ENCODE measurements at places on chromosomes 12 and 14.

GRCh38 chr14:77859934-77860570 is 60.1 kb downstream of the ADCK1 start:
- DNase-seq = no peak

- no peak for DNase-seq
These were observed 53.5 kb upstream of the PPP1R12A start for GRCh38 chr12:79988368-79988767.

GRCh38 chr14:95137804-95138167 is 19.5 kb downstream of the DICER1 start:
- peak; percentile 48 for DNase-seq

GRCh38 chr12:66329941-66330340 is 27.6 kb downstream of the HELB start:
- no peak for DNase-seq

DNA sequence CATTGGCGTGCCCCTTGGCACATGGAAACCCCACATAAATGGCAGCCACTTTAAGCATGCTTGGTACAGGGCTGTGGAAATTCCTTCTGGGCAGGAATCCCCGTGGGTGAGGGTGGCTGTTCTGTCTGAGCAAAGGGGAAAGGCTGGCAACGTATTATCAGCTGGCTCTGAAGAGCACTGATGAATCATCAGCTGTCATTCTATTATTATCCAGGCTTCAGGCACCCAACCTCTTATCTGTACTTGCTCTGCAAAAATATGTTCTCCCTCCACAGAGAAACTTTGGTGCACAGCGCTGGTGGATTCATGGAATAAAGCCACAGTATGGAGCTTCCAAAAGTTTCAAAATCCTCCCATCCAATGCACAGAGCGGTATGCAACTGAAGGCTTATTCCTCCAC is 167.1 kb downstream of the TBX5 start:
- DNase-seq = peak; percentile 38

DNA sequence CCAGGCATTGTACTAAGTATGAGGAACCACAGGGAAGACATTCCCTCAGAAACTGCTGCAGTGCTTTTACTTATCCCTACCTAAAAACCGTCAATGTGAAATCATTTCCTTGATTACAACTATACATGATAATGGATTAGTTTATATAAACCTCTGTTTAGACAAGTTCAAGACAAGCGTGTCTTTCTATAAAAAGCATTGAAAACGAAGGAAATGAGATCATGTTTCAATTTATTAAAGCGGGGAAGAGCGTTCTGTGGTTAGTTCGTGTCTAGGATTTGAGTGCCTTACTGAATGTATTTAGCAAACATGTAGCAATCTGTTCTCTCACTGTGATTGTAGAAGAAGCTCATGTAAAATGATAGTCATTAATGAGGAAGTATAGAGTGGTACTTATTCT is 37.5 kb downstream of the GALC start:
- no peak for DNase-seq

DNA sequence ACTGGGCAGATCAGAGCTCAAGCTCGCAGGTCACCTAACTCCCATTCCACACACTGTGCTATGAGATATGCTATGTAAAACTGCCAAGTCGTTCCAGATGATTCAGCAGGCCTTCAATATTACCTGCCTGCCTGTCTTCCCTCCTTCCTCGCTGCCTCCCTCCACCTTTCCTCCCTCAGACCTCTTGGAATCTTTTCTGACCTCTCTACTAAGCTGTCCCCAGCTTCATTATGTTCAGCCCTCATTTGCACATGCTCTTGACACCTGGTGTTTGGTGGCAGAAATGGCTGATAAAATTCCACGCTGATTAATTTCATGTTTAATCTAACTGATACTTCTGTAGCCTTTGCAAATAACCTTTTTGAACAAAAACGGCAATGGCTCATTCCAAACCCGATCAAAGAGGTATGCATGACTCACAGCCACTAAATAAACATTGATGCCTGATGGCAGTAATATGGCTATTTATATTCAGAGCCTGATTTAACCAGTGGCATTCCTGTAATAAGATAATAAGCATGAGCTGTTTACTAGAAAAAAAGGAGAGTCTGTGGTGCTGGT is 130.8 kb upstream of the EGLN3 start:
- peak; percentile 7 for DNase-seq

DNA sequence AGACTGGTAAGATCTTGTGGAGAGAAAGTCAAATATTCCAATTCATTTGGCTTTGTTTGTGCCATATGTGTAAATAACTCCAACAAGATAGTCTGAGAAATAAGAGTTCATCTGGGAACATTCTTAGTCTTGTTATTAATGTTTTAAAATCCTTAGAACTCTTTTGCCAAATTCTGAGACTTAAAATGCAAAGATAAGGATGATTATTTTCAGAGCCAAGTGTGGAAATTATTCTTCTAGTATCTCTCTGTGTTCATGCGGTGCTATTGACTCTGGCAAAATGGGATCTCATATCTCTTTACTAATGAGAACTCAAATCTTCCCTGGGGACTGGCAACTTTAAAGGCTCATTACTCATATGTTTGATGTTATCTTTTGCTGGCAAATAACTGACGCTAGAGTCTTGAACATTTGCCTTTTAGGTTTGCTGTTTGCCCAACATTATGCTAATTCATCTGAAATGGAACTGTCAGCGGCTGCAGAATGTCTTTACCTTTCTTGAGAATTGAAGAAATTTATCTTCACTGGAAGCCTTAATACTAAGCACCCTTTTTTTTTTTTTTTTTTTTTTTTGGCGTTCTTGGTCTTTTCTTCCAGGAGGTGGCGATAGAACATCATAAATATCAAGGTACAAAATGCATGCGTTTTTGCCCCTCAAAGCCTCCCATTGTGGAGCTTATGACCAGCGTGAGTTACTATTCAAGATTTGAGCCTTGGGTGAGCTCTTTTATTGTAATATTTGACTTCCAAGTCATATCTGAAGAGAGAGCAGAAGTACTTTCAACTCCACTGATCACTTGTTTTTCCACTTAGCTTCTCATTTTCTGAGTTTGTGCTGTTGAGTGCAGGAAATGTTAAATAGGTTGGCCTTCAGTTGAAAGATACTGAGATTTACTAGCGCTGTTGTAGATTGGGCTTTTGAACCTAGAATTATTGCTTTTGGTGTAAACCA is 86.5 kb downstream of the CAND1 start:
- peak; percentile 62 for DNase-seq

- DNase-seq = no peak
These were observed 62.8 kb downstream of the SERPINA3 start for GRCh38 chr14:94675036-94675435.

GRCh38 chr14:36221112-36221511 is 44.6 kb upstream of the PTCSC3 start:
- peak; percentile 74 for DNase-seq

DNA sequence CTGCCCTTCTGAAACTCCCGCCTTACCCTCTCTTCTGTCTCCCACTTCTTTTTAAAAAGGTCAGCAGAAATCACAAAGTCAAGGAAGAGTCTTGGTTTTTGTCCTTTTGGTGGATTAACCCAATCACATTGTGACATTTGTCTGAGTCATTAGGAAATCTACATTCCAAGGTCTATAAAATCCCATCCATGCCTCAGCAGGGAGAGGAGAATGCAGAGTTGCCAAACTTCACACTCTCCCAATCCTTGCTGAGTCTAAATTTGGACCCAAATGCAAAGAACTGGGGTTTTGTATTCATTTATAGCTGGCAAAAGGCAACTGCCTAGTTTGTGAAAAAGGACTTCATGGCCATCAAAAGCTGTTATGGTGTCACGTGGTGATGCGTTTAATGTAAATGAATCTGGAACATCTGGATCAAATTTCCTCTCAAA is 67.9 kb downstream of the TMEM30B start:
- DNase-seq = no peak

GRCh38 chr12:51976376-51977160 is 25.1 kb downstream of the ACVR1B start:
- DNase-seq = no peak

DNA sequence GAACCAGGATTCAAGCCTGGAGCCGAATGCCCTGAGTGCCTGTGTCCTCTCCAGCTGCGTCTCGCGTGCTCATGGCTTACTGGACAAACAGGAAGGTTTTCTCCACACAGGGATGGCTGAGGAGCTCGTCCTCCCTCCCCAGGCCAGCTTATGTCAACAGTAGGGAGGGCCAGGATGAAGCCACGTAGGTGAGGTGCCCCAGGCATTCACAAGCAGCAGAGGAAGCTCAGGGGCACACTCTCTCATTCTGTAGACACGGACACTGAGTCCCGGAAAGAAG is 49.3 kb downstream of the TRPV4 start:
- DNase-seq = no peak

GRCh38 chr12:62191491-62192179 is 68.6 kb upstream of the USP15 start:
- peak; percentile 39 for DNase-seq

GRCh38 chr12:56160193-56160763 is 2.1 kb downstream of the MYL6 start:
- no peak for DNase-seq

- DNase-seq = no peak
These were observed 12.7 kb downstream of the BDKRB1 start for GRCh38 chr14:96268431-96269358.

DNA sequence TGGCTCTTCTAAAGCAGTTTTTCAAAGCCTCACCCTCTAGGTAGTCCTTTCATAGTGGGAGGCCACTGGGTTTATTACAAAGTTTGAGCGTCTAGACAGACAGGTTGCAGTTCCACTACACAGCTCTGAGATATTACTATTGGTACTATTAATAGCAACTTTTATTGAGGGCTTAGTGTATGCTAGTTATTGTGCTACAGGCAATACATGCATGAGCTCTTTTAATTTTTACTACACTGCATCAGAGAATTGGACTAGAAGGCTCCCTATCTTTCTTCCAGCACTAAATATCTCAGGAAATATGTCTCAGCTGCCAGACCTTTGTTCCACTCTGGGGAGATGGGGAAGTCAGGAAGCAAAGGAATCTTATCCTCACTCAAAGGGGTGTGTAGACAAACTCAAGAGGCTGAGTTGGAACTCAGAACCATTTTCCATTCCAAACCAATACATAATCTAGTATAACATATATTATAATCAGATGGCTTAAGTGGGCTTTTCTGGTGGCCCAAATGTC is 161.8 kb upstream of the SLC38A2 start:
- no peak for DNase-seq

GRCh38 chr12:39420043-39420442 is 22.9 kb downstream of the KIF21A start:
- no peak for DNase-seq

GRCh38 chr12:19055589-19055988 is 73.9 kb upstream of the PLEKHA5 start:
- no peak for DNase-seq

DNA sequence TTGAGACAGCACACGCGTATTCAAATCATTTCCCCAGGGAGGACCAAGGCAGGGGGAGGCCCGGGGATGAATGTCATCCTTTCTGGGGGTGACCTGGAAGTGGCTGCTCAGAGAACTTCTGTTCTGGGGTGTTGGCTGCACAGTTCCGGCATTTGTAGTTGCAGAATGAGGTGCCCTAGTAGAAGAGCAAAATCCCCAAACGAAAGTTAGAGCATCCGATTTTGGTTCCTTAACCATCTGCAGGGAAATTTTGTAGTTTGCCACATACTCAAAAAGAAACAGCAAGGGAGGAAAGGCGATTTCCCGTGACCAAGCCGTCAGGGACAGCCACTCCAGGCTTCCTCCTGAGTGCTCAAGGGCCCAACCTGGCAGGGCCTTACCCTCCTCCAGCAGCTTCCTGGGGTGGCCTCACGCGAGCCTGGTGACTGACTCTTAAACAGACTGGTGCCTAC is 13.0 kb upstream of the TRAF3 start:
- DNase-seq = no peak

GRCh38 chr12:70367258-70368141 is 1.4 kb downstream of the KCNMB4 start:
- DNase-seq = peak; percentile 18

GRCh38 chr14:65185829-65186228 is 83.5 kb upstream of the MAX start:
- DNase-seq = no peak

DNA sequence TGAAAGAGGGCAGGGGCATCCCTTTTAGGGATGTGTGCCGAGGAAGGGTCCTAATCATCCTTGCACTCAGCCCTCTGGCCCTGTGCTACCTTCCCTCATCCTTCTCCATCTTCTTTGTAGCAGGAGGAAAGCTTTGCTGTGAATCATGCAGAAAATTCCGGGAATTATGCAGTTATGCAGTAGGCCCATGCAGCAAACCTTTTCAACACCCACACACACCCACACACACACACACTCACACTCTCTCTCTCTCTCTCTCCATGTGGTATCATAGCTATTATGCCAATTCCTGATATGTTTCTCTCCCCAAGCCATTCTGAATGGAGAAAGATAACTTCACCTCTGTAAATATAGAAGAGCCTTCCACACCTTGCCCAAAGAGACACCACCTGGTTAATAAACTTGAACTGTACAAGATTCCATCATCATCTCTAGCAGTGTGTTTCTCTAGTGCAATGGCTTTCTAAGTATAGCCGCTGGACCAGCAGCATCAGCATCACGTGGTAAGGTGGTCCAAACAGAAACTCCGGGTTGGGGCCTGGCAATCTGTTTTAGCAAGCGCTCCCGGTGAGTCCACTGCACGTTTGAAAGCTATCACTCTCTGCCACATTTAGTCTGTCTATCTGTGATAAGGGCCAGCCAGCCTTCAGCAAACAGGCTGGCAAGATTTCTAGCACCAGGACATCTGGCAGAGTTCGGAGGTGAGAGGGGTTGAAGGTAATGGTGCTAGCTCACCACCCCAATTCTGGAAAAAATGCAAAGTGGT is 57.6 kb downstream of the MDM2 start:
- no peak for DNase-seq

DNA sequence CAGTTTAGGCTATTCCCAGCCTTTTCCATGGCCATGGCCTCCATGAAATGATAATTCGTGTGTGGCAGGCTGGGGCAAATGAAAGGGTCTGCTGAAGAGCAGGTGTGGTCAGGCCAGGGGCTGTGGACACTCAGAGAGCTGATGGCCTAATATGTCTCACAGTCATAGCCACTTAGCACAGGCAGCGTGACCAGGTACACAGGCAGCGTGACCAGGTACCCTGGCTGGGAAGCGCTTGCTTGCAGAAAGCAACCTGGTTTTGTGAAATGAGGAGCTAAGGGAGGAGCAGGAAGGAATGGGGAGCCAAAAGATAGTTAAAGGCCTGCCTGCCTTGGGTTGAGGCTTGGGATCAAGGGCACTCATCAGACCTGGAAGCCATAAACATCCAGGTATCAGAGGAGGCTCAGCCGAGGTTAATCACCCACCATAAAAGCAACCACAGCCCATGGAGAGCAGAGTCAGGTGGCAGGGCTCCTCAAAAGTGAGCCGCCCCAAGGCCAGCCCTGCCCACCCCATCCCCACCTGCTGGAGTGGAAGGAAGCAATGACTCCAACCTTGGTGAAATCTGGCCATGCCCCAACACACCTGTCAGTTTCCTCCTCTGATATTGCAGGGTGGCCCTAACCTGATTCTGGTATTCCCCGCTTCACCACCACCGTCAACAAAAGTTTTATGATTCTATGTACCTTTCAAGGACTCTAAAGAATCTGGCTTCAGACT is 8.0 kb upstream of the KRT8 start:
- DNase-seq = no peak

Measured in Ammon's horn (tissue), 1 donor.